T-helper 9 cell (primary cell): ENCODE measurements at places on chromosomes 7 and 10.

- DNase-seq = no peak
Measured at GRCh38 chr7:132295175-132295574, 281.1 kb downstream of the PLXNA4 start.

DNA sequence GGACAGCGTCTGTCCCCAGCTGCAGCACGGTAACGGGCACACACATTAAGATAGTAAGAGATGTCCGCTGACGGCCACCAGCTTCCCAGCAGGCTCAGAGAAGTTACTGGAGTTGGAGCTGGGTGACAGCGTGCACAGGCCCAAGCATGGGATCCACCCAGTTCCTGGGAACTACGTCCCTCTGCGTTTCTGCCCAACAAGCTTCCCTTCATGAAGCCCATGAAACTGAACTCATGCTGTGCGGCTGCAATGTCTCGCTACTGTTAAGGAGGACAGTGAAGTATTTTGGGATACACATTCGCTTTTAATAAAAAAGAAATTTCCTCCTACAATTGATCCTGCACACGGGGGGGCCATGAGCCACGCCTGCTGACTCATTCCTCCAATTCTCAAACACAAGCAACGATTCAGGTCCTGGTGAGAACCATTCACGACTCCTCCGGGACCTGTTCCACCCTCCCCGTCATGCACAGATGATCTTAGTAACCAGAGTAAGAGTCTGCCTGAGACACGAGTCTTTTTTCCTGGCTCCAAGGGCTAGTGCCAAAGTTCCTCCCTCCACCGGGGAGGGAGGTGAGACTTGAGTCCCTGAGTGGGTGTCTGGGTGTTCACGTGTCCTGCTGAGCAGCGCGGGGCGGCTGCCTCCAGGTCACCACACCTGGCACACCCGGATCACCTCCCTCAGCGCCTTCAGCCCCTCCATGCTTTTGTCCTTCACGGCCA is 2.6 kb downstream of the PSMG3 start:
- DNase-seq = no peak

DNA sequence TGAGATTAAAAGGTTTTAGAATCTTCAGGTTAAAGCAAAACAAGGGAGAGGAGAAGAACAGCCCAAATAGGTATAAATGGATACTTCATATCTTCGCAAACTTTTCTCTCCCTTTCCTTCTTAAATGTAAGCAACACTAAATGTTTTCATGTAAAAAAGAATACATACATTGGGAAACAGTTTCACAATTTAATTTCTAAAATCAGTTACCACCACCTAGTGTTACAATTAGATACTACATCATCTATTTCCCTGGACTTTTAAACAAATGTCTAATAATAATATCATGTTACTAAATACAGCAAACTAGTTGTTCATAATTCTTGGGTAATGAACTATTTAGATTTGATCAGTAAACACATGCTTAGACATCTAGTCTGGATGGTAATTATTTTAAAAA is 35.8 kb downstream of the MINDY3 start:
- no peak for DNase-seq

GRCh38 chr10:50636618-50637579 is 13.1 kb upstream of the SGMS1 start:
- no peak for DNase-seq

GRCh38 chr10:116692225-116692624 is 50.1 kb downstream of the HSPA12A start:
- no peak for DNase-seq

DNA sequence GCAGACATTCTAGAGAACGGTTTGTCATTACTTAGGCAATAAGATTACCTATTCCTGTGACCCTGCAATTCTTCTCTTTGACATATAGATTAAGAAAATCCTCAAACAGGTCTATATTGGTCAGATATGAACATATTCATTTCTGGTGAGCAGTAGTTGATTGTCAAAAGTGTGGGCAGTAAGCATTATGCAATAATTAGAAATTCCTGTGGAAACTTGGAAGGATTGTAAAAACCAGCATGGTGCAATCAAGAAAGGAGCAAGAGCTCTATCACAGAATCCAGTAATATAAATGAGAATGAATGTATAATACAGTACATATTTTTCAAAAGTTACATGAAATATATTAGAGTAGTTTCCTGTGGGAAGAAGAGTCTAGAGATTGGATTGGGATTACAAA is 406.5 kb downstream of the SUGCT start:
- DNase-seq = no peak

GRCh38 chr10:26821699-26822570 is 38.8 kb downstream of the ABI1 start:
- DNase-seq = no peak

DNA sequence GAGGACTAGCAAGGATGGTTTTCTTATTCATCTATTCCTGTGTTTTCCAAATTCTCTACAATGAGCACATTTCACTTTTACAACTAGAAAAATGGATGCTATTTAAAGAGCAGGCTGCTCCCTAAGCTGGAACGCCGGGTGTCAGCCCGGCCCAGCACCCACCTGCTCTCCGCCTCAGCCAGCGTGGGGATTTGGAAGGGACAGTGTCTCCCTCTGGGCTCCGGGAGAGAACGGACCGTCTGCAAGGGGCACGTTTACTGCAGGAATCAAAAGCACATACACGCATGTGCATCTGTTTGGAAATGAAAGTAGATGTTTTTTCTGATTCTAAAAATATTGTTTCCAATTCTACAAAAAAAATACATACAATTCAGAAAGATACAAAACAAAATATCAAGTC is 2.3 kb upstream of the JAKMIP3 start:
- DNase-seq = no peak

GRCh38 chr10:4588824-4589223 is 237.2 kb upstream of the AKR1E2 start:
- no peak for DNase-seq

DNA sequence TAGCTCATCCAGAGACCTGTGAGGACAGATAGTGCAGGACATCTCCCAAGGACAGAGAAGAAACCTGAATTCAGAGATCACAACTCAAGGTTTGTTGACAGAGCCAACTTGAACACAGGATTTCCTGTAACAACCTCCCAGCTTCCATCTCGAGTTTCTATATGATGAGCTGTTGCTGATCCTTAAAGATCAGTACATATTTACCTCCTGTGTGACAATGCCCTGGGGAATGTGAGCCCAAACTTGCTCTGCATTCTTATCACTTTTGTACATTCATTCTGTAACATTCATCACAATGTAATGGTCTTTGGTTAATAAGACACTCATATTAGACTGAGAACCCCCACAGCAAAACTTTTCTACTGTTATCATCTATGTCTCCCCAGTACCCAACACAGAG is 468.6 kb downstream of the XPNPEP1 start:
- no peak for DNase-seq

DNA sequence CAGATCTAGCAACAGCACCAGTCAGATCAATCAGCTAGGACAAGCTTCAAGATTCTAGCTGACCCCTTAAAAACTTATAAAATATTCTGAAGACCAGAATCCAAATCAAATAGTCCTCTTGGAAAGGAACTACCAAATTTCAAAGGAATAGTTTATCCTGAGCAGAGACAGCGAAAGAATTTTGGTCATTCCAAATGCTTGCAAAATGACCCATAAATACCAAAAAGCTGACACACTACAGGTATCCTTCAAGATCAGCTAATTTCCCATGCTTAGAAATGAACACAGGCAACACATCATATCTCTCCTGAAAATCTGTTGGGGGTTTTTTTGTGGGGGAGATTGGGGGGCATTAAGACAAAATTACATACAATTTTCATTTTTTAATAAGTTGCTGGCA is 78.8 kb downstream of the PDSS1 start:
- no peak for DNase-seq

- DNase-seq = no peak
Measured at GRCh38 chr10:104548090-104548489, 93.0 kb upstream of the SORCS3 start.

GRCh38 chr10:43901302-43901701 is 252.6 kb upstream of the ZNF32 start:
- no peak for DNase-seq

- no peak for DNase-seq
Measured at GRCh38 chr7:21092766-21093702, 306.3 kb upstream of the SP8 start.

- no peak for DNase-seq
Measured at GRCh38 chr7:25886387-25887240, 265.4 kb upstream of the NFE2L3 start.

GRCh38 chr7:2108501-2109250 is 124.1 kb downstream of the MAD1L1 start:
- DNase-seq = no peak

DNA sequence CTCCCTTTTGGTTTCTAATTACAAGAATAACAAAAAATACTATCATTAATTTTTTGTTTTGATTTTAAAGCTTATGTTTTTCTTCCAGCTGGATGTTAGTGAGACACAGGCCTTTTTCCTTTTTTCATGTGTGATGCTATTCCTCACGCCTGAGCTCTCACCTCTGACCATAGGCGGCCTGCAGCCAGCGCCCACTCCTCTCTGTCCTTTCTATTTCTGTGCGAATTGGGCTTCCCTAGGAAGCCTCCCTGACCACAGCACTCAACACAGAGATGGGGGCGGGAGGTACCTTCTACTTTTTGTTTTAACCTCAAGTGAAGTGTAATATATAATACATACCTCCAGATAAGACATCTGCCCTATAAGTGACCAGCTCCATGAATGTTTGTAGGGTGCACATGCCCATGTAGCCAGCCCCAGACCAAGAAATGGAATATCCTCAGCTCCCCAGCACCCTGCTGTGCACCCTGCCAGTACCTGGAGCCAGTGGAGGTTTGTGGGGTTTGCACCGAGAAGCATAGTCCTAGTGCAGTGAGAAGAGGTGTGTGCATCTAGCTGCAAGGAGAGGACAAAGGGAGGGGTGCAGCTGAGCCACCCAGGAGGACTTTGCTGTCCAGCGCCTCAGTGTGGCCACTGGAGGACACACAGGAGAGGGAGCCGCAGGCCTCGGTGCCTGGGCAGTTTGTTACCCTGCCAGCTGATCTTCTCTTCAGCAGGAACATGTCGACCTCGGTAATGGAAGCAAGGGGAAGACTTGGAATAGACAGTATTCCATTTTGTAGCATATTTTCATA is 38.5 kb downstream of the BNIP3 start:
- DNase-seq = no peak

GRCh38 chr10:31120961-31121685 is 89.5 kb upstream of the ZNF438 start:
- DNase-seq = no peak

DNA sequence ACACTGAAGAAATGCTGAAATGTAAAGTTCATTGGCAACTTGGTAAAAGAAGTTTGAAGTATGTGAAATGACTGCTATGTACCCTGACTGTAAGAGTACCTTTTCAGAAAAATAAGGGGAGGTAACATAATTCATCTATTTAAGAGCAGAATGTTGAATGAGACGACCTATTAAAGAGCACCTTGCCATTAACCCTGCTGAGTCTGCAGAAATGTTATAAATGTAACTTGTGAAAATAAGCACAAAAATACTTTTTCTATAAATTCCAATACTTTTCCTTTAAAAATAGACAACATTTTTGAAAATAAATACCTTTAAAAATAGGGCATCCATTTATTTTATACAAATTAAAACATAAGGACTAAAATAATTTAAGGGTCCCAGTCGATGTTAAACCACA is 7.7 kb downstream of the TM9SF3 start:
- DNase-seq = no peak

DNA sequence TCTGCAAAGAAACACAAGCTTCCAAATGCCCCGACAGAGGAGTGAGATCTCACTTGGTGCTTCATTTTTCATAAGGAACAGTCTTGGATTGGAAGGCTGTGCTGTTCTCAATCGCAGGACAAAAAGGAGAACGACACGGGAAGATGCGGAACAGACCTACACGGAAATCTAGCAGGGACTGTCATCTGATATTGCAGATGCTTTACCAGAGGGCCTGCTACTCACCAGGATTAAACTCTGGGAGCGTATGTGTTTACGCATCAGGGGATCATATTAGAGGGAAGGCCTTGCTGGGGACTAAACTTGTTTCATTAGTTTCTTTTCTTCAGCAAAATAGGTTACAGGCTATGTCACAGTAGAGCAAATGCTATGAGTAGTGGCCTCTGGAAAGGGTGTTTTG is 82.8 kb upstream of the EEPD1 start:
- no peak for DNase-seq

DNA sequence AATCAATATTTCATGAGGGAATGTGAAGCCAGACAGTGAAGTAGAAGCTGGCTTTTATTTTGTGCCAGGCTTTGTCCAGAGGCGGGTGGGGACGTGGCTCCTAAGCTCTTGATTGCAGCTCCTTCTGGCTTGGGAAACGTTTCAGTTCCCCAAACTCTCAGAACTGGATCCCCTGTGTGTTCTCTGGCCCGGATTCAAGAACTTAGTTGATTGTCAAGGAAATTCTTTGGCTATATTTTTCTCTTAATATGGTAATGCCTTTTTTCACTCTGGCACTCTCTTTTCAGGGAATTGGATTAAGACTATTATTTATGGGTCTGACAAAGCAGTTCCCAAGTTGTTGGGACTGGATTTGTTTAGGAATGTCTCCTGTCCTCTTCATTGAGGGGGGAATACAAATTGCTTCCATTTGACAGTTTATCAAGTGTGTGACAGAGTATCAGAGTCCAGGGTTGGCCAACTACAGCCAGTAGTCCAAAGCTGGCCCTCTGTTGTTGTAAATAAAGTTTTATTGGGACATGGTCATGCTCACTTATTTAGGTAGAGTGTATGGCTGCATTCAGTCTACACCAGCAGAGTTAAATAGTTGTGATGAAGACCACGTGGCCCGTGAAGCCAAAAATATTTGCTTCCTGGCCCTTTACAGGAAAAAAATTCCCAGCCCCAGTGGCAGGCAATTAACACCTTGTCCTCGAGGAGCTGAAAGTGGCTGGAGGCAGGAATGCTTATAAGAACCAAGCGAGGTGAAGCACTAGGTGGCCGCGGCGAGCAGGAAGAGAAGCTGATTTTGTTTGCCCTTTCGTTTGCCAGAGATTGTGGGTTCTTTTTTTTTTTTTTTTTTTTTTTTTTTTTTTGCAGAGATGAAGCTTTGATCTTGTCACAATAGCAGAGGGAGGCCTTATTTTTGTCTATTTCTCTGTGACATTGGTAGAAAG is 34.3 kb downstream of the HTRA1 start:
- no peak for DNase-seq

GRCh38 chr10:3750006-3750816 is 34.8 kb downstream of the KLF6 start:
- DNase-seq = no peak

GRCh38 chr7:90846192-90846591 is 250.1 kb downstream of the CDK14 start:
- DNase-seq = no peak

GRCh38 chr10:44982114-44982460 is 3.5 kb upstream of the DEPP1 start:
- no peak for DNase-seq

- DNase-seq = no peak
Measured at GRCh38 chr7:21910253-21910652, 35.4 kb downstream of the CDCA7L start.

- no peak for DNase-seq
Measured at GRCh38 chr7:7416031-7416858, 119.4 kb downstream of the COL28A1 start.

- DNase-seq = no peak
Measured at GRCh38 chr10:119786117-119786769, 60.4 kb downstream of the INPP5F start.

- no peak for DNase-seq
Measured at GRCh38 chr10:97089209-97089870, 96.4 kb downstream of the SLIT1 start.
